ENCODE measurements at places on chromosomes 2 and 18.

GRCh38 chr2:38446418-38446817 lies 69.3 kb upstream of the ATL2 start:
- no peak for DNase-seq

- DNase-seq, result no peak
Measured at GRCh38 chr2:109614715-109615636, 812 bp downstream of the SOWAHC start.

GRCh38 chr2:240048237-240048636 lies 5.1 kb downstream of the OR6B3 start:
- DNase-seq, result no peak

DNA sequence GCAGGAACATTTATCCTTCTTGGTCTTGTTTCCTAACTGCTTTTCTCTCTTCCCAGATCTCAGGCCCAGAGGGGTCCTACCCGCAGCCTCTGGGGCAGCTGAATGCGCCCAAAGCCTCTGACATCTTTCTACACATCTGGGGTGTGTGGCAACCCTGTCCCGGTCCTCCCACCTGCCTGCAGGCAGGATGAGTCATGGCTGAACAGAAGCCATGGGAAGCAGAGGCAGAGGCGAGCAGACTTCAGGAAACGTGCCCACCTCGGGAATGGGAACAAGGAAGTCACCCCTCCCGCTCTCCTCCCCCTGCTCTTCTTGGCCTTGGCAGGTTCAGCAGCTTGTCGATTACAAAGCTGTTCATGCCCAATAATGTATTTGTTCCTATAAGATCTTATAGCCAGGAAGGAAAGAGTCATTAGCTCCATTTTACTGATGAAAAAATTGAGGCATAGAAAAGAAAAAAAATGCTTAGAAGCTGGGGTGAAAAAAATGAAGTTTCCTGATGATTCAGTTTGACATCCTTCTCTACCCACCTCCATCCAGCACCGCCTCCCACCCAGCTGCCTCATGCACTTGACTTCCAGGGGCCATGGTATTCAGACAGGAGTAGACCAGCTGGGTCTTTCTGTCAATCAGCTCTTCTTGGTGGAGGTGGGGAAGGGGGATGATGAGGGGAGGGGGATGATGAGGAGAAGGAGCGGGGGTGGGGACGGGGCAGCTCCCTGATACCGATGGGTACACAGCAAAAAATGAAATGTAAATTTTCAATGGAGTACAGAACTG lies 10.4 kb upstream of the KCNF1 start:
- no peak for DNase-seq

- no peak for DNase-seq
Measured at GRCh38 chr2:227877421-227878310, 6.2 kb downstream of the DAW1 start.

- DNase-seq, result no peak
Measured at GRCh38 chr18:2394684-2395083, 176.6 kb downstream of the METTL4 start.

GRCh38 chr18:28684746-28685355 lies 507.9 kb upstream of the CDH2 start:
- DNase-seq, result no peak

DNA sequence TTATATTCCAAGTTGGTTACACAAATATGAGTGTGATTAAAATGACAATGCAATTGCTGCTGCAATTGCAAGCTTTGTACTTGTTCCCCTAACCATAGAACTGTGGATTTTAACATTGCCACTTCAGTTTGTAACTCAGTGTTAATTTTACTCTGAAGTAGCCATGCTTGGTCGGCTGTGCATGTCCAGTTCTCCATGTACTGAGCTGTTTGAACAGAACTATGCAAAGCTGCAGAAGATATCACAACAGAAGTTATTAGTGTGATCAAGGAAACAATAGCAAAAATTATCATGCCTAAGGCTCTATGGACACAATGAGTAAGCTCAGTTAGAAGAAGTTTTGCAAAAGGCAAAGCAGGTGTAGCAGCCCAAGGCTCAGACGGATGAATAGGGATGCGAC lies 45.3 kb downstream of the CXCR4 start:
- no peak for DNase-seq

- no peak for DNase-seq
Measured at GRCh38 chr2:173232956-173233744, 121.5 kb upstream of the CDCA7 start.

GRCh38 chr2:190666895-190667294 lies 18.0 kb downstream of the NAB1 start:
- DNase-seq, result no peak

DNA sequence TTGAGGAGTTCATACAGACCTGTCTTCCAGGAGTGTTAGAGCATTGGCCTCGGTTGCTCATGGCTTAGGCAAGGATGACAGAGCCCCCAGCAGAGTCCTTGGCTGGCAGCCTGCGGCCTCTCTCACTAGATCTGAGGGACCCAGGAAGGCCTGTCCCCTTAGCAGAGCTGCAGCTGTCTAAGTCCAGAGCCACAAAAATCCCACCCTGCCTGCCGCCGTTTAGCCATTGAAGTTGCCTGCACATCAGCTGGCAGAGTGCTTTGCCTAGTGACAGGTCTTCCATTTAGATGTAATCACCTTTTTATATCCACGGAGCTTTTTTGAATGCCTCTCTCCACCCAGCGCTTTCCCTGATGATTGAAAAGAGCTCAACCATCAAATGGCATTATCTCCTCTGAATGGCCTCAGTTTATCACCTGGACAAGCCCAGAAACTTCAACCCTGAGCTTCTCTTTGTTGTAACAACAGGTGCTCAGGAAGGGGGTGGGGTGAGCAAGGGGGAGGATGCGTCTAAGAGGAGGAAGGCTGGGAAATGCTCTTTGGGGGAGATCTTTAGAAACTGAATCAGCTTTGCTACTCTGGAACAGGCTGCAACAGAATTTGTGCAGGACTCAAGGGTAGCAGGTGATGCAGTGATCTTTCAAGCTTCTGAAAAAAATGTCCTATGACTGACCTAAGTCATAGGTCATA lies 71.9 kb downstream of the TNP1 start:
- no peak for DNase-seq

GRCh38 chr2:142940606-142941223 lies 63.3 kb downstream of the KYNU start:
- DNase-seq, result no peak

GRCh38 chr2:71129114-71129901 lies 721 bp downstream of the MCEE start:
- no peak for DNase-seq

GRCh38 chr2:216807857-216808272 lies 52.0 kb downstream of the TNP1 start:
- no peak for DNase-seq

DNA sequence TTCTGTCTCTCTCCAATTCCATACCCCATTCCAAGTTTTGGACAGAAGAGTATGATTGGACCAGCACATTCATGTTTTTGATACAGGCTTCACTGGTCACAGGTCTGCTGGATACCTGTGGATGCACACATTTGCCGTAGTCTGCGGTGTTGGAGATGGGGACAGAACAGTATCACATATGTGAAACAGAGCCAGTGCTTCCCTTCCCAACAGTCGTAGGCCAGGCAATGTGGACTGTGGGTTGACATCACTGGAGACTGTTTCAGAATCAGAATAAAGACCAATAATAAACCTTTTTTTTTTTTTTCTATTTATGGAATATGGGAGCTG lies 18.7 kb downstream of the ACSL3 start:
- DNase-seq, result no peak

DNA sequence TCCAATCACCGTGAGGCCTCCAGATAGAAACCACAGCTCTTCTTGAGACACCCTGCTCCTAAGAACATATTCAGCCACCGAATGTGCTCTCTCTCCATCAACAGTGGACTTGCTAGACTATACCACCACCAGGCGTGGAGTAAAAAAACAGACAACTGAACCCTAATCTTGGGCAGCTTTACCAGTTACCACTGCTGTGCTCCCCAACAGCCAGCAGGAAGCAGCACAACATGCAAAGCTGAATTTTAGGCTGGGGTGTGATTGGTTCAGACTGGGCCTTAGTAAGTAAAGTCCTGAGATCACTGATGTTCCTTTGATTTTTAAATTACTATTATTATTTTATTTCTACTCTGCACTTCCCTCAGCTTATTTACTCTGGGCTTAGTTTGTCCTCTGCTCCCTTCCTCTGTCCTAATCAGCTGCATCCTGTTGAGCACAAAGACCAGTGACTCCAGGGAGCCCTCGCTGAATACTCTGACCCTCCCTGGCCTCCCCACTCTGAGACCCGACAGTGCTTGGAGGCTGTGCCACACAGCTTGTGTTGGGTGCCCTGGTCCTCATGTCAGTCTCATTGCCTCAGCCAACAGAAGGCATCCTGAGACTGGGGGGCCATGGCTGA lies 21.9 kb downstream of the MRPL35 start:
- DNase-seq, result no peak

DNA sequence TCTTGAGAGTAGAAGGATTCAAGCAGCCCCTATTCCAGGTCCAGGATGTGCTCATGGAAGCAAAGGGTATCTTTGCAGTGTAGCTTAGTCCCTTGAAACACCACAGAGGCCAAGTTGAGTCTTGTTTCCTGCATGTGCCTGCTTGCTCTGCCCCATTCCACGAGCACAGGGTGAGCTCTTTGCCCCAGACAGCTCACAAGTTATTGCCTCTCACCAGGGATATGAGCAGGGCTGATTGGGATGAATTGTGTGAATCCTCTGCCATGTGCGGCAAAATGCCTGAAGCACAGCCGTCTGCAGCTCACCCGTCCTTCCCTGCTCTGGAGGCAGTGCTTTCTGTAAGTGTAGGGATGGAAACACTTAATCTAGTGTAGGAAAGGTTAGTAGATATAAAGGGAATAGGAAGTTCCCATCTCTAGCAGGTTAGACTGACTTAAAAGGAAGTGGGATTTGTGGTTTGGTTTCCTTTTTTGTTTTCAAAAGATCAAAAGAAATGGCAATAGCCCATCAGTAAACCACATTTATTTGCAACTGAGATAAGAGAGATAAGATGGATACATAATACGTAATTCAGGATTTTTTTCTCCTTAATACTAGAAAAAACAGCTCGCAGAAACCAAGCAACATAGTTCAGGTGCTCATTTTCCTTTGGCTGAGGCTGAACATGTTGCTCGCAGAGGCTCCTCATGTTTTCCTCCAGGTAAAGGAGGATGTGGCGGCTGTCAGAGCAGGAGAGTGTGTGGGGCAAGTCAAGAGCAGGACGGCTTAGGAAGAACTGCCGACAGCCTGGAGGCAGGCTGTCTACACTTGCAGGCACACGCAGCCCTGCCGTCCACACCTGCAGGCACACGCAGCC lies 41.4 kb downstream of the TMEM182 start:
- no peak for DNase-seq

GRCh38 chr2:219621935-219622334 lies 5.5 kb upstream of the SLC4A3 start:
- no peak for DNase-seq

DNA sequence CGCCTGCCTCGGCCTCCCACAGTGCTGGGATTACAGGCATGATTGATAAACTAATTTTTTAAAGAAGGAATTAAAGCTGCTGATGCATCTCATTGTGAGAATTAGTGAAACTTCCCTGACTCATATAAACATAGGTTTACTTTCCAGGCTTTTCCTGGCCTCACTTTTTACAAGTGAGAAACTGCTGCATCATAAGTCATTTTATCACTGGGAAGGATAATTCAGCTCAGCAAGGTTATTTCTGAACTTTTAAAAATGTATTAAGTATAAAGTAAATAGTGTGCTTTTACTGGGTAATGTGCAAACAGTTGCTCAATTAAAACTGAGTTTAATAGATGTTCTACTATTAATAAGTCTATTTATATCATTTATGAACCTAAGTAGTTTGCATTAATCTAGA lies 1130.3 kb upstream of the CDH2 start:
- DNase-seq, result no peak

- DNase-seq, result no peak
Measured at GRCh38 chr2:201639205-201639604, 4.1 kb downstream of the TMEM237 start.

GRCh38 chr2:200314976-200315567 lies 8.6 kb downstream of the SPATS2L start:
- no peak for DNase-seq

DNA sequence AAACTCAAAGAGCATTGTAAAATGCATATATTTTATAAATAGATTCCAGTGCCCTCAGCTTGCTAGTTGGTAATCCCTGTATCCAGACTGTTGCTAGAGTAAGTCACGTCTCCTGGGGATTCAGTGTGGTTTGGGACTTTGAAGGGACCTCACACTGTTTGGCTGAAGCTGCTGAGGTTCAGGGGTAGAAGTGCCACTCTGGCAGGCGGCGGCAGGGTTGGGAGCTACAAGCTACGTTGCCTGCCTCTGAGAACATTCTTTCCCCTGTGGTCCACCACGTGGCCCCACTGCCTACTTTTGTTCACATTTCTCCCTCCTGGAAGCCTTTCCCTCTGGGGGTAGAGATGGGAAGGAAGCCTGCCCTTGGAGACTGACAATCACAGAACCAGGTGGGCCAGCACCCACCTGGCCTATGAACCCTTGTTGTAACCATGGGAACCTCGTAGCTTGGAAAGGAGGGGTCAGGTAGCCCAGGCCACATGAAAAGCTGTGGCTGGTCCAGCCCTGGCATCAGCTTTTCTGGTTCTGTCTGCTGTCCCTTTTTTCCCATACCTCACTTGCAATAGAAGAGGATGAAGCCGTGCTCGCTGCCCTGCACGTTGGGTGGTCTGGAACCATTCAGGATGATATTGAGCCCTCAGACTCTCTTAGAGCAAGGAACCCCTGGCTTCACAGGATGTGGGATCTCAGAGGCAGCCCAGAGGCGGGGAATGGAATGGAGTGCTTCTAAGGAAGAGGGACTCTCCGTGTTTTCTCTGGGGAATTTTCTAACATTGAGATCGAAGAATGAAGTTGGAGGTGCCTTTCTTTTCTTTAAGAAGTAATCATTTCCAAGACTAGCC lies 2.9 kb downstream of the RNF144A start:
- no peak for DNase-seq

- DNase-seq, result no peak
Measured at GRCh38 chr18:71673954-71674353, 870.2 kb downstream of the CBLN2 start.

DNA sequence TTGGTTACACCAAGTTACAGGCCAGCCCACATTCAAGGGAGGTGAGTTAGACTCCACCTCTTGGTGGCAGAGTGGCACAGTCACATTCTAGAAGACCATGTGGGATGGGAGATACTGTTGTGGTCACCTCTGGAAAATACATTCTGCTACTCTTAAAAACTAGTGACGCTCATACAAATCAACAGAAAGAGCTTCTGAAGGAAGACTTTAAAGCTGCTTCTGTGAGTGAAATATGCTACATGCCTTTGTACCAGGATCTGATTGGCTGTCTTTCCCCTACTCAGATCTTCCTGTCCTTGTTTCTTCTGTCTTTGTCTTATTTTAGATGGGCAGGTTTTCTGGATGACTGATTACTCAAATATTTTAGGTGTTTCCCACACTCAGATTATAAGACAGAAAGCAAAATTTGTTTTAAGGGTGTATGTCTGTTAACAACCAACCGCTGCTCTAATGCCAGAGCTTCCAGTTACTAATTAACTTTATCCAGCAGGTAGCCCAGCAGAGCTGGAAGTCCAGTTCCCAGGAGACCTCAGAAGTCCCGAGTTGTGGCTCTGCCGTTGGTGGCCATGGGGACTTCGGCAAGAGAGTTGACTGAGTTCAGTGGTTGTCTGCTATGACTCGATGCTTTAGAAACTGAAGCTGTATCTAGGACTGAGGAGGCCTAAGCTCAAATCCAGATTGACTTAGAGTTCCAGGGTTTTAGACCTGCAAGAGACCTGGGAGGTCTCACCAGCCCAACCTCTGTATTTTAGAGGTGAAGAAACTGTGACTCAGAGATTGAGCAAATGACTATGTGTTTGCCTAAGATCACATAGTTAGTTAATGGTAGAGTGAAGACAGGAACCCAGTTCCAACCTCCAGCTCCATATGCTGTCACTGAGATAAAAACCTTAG lies 7.4 kb downstream of the IL1R2 start:
- no peak for DNase-seq
